ENCODE measurements at places on chromosomes 3 and 15.

DNA sequence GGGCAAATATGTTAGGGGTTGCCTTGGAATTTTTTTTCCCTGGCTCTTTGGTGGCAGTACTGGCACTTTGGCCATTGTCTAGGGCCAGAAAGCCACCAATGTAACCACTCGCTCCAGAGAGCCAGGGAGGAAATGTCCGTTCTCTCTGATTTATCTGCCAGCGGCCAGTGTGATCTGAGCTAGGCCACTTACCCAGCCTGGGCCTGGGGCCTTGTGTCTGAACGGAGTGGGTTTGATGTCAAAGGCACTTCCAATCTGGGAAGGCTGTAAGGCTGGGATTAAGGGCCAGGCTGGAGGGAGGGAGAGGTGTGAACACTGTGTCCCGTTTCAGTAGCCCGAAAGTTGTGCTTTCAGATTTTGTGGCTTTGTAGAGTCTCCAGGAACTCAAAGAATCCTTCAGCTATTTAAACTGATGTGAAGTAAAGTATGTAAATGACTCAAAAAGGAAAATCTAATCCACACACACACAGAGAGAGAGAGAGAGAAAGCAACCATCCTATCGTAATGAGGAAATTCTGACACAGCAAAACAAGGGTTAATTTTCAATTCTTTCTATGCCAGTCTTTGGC lies 271.0 kb downstream of the PDZRN3 start:
- no peak for DNase-seq

DNA sequence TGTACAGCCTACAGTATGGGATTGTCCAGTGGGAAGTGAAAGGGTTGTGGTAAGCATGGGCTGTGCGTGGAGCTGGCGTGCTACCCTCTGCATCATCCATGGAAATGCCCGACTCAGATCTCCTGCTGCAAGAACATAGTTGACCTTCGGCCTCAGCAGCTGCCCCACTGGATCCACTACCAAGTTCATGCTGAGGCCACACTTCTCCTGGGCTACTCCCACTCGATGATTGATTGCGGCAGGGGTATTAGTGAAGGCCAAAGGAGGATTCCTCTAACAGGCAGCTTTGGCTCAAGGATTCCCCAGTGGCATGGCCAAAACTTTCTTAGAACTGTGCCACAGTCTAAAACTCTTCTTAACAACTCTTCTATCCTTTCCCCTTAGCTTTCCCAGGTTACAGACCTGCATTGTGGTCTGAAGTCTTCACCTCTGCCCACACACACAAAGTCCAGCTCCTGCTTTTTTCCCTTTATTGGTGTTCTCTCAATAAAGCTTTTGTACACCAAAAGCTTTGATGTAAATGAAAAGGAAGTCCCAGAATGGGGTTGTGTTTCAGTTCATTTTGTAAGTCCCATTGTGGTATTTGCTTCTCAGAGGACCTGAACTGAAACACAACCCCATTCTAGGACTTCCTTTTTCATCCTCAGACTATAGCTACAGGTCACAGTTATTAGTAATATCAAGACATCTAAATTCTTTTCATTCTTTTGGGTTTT lies 4.9 kb upstream of the TBC1D5 start:
- DNase-seq, result peak; percentile 89

- no peak for DNase-seq
Observed at GRCh38 chr3:154129625-154130024, 8.4 kb downstream of the ARHGEF26 start.

DNA sequence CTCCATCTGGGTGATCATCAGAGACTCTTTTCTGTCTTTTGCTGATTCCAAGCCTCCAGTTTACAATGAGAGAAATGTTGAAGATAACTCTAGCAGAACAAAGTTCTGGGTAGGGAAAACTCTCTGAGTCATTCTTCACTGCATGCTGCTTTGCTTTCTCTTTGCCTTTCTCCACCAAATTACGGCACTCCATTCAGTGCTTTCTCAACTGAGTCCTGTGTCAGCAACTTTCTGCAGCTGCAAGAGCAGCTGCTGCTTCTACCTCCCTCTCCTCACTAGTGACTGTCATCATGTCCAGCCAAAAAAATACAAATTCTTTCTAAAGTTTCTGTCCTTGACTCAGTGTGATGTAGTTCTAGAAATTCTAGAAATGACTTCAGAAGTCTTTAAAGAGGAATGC lies 953.8 kb downstream of the IGSF11 start:
- DNase-seq, result no peak

DNA sequence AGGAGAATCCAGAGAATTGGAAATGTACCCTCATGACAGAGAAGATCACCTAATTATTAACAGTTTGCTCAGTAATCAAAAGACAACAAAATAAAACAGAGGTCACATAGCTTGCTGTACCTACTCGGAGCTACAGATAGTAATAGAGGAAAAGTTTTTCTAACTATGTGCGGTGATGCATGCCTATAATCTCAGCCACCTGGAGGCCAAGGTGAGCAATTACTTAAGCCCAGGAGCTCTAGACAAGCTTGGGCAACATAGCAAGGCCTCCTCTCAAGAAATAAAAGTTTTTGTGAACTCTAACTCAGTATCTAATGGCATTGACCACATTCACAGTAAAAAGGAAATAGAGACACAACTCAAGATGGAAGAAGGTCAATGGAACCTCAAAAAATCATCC lies 243.6 kb downstream of the ATP8B4 start:
- DNase-seq, result peak; percentile 28

DNA sequence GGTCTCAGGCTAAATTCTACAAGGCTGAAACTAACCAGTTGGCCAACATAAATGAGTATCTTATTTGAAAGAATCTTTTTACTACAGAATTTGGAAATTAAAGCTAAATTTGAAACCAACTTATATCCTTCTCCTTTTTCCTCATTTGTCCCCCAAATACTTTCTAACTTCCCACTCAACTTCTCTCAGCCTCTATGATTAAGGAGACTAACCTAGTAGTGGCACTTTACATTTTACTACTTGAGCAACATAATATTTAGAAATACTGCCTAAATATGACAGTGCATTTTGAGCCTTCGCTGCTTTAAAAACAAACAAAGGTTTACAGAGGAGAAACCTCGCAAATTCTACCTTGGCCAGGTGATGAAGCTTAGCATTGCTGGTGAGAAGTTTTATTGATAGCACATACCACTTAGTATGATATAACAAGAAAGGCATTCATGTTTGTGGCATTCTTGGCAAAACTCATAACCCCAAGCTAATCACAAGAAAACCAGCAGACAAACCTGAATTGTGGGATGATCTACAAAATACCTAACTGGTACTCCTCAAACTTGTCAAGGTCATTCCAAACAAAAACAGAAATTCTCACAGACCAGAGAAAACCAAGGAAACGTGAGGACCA lies 432.1 kb upstream of the CFAP20DC start:
- no peak for DNase-seq

GRCh38 chr15:53869044-53869805 lies 109.0 kb upstream of the UNC13C start:
- DNase-seq, result peak; percentile 9

DNA sequence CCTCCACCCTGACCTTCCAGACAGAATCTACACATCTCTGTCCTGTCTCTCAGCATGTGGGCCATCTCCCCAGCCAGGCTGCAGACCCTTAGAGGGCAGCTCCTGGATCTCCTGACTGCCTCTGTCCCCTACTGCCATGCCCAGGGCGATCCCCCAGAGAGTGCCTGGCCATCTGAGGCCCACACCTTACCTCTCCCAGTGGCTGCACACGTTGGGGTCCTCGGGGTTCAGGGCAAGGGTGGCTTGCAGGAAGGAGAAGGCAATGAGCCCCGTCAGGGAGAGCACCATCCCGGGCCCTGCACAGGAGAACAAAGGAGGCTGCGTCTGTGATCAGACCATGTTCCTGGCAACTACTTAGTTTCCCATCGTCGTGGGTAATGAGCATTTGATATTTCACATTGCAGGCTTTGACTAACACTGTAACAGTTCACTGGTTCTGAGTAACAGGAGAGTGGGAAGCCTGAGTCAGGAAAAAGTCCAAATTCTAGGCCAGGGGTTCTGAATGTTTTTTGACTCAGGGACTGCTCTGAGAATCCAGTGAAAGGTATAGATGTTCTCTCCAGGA lies 125.4 kb downstream of the MEGF11 start:
- DNase-seq, result no peak

DNA sequence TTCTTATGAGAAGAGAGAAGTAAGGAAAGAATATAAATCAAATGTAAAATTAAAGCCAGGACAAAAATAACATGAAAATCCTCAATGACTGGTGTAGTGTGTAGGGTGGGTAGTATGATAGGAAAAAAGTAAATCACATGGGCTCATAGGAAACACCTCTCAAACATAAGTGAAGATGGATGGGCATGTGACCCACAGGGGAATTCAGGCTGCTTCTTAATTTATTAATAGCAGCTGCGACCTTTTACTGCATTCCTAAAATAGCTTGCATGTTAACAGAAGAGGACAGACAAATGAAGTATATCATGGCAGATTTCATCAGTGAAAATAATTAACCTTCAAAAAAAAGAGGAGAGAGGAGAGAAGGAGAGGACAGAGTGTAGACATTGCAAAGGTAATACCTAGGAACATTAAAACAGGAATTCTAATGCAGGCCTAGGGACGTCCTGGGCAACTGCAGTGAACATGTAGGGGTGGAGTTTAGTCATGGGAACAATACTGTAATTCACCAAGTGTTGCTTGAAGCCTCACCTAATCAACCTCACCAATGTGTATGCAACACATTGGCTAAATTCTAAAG lies 132.9 kb downstream of the KCNMB2 start:
- no peak for DNase-seq

GRCh38 chr3:115876876-115877614 lies 253.7 kb downstream of the GAP43 start:
- DNase-seq, result no peak

- DNase-seq, result peak; percentile 81
Observed at GRCh38 chr3:112293368-112294321, at the start of gene SLC9C1. Gene SLC9C1, minus strand, starts transcription at chr3:112294216. Its CDS starts 7,425 bp downstream, at chr3:112286791.

Data from GM12865 (cell line).